Cortex of kidney (tissue), 1 donor: ENCODE measurements at places on chromosomes 2 and 18.

DNA sequence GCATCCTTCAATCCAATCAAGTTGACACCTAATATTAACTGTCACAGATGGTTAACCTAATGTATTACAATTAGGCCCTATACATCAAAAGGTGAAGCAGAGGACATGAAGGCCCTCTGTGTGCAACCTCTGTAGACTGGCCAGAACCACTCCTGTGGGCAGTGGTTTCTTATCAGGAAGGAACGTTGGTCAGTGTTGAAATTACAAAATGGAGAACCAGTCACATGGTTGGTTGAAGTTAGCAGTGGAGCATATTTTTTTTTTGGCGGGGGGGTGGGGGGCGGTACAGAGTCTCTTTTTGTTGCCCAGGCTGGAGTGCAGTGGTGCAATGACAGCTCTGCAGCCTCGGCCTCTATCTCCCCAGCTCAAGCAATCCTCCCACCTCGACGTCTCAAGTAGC, 19.8 kb downstream of the RNU2-63P start:
- DNase-seq, result no peak

DNA sequence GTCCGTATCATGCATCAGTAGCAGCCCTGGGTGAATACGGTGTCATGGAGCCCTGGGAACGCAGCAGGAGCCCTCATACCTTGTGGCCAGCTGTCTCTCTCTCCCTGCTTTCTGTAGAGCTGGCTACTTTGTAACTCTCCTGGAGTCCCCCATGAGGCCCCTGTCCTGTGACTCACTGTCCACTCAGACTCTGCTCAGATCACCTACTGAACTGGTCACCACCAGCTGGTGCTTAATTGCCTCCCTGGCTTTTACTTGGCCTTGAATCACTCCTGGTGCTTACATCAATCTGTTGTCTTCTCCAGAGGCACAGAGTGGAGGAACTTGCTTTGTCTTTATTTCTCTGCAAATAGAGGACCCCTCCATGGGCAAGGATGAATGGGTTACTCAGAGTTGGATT, 172.7 kb downstream of the HRH4 start:
- DNase-seq, result no peak

DNA sequence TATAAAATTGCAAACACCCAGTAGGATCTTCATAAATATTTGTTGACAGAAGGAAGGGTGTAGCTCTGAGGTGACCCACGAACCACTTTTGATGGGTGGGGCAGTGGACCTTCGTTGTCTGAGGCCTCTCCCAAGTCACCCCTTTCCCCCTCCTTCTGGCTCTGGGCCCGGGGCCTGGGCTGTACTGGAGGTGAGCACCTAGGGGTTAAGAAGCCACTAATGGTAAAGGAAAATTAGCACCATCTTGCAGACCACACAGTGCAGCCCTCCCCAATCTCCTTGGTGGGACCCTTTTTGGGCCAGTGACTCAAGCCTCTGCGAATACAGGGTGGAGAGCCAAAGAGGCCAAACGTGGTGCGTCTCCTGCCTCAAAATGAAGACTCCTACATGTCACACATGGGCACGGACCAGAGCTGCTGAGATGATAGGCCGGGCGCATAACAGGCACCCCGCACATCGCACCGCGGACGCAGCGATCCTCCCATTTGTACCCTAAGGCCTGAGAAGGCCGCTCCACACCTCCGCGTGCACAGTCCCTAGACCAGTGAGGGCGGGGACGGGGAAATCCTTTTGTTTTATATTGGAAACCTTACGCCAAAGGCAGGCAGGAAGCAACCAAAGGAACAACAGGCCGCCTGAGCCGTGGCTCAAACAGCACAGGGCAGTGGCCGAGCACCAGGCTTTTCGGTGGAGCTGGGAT, 31.9 kb upstream of the ATP6V1B1 start:
- no peak for DNase-seq

GRCh38 chr2:196278491-196278911, 107.1 kb upstream of the STK17B start:
- DNase-seq, result no peak

GRCh38 chr2:41806286-41806685, 241.5 kb upstream of the PKDCC start:
- no peak for DNase-seq
